Activated T-helper 1 cell treated with anti-CD3 and anti-CD28 coated beads, Interleukin-2, amount 50 U/mL, for 16 hours (primary cell): ENCODE measurements at places on chromosomes 1 and 21.

- no peak for DNase-seq
Measured at GRCh38 chr1:234992065-234992464, 136.6 kb downstream of the TOMM20 start.

- DNase-seq: no peak
Measured at GRCh38 chr1:11488966-11489625, 10.1 kb downstream of the DISP3 start.

DNA sequence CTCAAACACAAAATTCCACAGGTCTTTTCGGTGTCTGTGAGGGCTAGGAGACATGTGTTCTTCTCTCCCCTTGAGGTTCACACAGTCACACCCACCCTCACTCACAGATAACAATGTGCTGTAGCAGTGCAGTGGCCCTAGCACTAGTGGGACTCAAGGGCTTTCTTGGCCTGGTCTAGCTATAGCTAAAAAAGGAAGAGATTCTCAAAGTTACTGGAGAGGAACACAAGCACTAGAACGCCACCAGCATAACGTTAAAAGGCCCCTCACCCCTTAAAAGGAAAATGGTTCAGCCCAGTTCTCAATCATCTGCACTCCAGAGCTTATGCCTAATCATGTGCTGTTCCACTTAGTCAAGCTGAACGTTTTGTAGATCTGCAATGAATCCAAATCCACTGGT lies 39.5 kb downstream of the RGS8 start:
- no peak for DNase-seq

DNA sequence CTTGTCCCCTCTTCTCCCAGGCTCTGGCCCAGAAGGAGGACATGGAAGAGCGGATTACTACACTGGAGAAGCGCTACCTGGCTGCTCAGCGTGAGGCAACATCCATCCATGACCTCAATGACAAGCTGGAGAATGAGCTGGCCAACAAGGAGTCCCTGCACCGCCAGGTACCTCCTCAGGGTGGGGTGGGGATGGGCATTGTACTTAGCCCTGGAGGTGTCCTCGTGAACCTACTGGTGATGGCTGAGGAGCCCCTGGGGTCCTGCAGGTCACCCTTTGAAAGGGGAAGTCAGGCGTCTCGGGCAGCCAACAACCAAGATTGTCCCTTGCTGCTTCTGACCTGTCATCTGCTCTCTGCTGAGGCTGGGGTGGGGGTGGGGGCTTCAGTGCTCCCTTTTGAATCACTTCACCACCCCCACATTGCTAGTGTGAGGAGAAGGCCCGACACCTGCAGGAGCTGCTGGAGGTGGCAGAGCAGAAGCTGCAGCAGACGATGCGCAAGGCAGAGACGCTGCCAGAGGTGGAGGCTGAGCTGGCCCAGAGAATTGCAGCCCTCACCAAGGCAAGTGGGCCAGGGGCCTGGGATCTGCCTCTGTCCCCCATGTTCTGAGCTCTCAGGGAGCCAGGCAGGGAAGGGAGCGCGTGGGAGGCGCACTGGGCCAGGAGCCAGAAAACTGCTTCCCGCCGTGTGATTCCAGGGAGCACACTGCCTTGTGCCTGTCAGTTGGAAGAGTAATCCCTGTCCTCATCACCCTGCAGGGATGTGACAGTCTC lies 19.7 kb downstream of the PPFIA4 start:
- DNase-seq: no peak

- no peak for DNase-seq
Measured at GRCh38 chr1:170126696-170127095, 19.1 kb upstream of the NTMT2 start.

DNA sequence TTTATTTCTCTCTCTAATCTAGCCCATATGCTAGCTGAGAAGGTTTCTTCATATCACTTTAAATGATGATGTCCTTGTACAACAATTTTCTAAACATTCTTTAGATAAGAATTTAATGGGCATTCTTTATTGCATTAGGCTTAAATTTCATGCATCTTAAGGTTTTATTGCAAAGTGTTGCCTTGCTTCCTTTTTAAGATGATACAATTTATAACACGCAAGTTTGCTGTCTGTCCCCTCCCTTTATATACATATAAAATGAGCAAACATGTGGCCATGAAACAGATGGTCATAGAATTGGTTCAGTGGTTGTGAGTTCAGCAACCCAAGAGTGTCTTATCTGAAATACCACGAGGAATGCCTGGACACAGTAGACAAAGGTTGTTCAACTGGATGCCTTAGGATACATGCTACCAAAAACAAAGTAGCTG lies 12.1 kb downstream of the NBPF3 start:
- DNase-seq: no peak

DNA sequence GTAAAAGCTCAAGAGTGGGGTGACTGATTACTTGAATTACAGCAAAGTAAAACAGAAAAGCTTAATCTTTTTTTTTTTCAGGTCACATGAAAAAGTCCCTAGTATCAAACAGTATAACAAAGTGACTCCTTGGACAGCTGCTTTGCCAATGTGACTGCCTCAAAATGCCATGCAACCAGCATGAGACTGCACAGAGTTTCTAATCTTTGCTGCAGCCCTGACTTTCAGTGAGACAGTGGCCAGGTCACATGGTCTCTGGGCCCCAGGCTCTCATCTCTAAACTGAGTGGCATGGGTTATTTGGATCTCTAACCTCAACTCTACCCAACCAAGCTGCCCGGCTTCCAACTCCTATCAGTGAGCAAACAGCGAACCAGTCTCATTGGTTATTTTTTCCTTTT lies 169.0 kb downstream of the VAV3 start:
- DNase-seq: no peak

DNA sequence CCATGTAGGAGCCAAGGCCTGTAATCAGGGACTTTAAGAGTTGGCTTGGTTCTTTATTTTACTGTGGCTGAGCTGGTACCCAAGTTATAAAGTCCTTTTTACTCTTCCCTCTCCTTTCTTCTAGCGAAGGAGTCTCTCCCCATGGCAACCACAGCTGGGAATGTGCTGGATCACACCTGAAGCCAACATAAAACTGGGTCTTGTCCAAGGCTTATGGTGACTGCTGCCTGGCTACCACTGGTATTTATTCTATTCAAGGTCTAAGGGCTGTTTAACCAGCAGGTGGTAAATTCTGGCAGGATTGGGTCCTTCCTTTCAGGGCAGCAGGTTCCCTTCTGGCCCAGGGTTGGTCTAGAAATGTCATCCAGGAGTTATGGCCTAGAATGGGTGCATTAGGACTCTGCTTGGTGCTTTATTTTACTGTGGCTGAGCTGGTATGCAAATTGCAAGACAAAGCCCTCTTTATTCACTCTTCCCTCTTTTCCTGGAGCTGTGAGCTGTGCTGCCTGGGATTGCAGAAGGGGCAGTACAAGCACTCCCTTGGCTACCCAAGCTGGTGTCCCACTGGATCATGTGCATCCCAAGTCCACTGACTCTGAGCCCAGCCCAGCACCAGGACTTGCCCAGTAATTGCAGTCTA lies 26.6 kb downstream of the SLC22A15 start:
- DNase-seq: no peak

DNA sequence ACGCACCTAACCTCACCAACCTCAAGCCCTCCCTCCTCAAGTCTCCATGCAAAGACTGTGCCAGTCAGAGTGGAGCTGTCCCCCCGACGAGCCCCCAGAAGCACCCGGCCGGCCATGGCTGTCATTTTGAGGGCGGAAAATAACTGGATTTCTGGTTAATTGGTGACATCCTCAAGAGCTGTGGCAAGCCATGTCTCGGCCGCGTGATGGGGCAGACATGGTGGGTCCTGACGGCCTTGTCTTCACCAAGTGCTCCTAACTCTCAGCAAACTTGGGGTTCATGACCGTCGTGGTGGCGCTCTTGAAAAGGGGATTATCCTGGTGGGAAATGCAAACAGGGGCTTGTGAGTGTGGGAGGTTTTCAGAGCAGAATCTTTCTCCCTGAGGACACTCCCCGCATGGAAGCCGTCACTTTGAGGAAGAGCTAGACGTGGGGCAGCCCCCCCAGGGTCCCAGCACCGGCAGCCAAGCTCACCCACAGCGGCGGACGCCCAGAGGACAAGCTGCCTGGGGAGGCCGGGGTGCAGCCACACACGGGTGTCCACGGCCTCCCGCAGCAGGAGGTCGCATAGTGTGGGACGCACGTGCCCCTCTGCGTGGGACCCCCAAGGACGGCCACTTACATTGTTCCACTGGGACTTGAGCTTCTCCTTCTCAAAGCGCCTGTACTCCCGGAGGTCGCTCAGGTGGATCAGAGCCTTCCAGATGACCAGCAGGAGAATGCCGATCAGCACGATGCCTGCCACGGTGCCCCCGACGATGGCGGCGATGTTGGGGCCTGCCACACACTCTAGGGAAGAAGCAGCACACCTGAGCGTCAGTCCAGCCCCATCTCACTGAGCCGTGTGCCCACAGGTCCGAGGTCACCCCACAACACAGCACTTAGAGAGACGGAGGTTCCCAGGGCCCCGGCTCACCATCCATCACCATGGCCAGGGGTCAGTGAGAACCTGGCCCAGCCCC lies 12.9 kb upstream of the PTTG1IP start:
- no peak for DNase-seq

DNA sequence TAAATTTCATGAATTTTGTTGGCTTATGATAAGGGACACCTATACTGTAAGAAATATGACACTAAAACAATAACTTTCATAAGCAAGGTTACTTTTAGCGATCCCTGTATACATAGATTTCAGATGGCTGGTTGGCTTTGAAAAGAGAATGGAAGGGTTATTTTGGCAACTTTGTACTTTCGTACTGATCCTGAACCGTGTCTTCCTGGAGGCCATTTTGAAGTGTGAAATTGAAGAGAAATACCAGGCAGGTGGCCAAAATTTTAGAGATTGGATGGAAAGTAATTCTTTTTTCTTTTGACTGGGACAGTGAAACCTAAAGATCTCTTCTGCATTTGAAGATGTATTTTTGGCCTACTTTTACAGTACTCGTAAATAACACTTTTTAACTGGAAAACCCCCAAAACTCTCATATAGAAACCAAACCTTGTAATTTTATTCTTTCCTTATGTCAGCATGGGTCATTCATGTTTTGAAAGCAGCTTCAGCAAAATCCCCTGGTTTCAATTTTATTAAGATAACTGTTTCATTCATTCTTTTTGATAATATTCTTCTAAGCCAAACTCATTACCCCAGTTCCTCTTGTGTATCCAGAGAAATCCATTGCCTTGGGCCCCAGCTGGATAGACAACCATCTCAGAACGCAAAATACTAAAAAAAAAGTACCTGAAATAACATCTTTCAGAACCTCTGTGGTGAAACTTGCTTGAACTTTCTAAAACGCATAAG lies 38.4 kb upstream of the ZNF281 start:
- no peak for DNase-seq

DNA sequence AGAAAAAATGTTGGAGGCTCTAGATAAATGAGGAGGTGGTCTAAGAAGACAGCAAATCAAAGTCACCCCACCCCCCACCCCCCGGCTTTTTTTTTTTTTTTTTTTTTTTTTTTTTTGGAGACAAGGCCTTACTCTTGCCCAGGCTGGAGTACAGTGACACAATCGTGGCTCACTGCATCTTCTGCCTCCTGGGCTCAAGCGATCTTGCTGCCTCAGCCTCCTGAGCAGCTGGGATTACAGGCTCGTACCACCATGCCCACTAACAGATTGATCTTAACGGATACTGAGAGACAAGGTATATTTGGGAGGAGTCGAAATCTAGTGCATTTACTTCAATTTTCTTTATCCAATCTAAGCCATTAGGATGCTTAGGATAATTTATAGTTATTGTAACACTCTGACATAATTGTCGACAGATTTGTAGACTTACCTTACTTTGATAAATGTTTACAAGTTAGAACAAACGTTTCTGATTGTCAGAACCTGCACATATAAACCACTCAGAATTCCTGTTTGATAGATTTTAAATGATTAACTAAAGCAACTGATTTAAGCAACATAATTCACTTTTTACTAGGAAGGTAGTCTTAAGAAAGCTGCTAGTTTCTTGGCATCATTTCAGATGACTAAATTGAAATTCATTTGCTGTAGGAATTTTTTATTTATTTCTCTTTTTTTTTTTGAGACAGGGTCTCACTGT lies 33.7 kb upstream of the NBL1 start:
- no peak for DNase-seq

GRCh38 chr21:46622226-46622625 lies 13.2 kb upstream of the PRMT2 start:
- DNase-seq: no peak

DNA sequence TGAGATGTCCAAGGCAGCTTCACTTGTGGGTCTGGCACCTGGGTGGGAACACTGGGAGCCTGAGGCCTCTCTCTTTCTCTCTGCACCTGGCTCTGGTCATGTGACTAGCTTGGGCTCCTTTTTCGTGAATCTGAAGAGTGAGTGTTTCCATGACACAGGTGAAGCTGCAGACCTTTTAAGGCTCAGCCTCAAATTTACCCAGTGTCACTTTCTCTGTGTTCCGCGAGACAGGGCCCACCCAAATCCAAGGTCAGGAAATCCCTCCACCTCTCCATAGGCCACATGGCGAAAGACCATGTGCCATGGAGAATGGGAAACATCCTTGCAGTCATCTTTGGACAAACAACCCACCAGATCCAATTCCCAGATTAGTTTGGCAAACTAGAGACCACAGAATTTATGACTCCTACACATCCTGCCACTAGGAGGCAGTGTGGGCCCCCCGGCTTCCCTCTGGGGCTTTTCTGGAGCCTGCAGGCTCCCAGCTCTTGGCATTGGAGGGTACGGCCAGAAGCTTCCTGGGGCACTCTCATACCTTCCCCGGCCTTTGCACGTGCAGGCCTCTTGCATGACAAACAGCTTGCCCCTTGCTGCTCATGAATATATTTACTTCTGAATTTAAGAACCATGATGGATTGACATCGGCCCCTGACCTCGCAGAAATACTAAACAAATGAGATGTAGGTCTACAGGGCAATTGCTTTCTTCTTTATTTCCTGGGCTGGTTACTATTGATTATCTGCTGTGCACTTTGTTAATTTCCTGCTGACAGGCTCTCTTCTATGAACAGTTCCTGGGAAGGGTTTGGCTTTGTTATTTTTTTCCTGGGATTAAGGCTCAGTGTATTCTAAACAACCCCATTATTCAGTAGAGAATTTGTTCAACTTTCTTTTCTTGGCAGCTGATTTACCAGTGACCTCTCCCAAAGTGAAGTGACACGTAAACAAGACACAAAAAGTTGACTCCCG lies 180.7 kb downstream of the KAZN start:
- DNase-seq: no peak

DNA sequence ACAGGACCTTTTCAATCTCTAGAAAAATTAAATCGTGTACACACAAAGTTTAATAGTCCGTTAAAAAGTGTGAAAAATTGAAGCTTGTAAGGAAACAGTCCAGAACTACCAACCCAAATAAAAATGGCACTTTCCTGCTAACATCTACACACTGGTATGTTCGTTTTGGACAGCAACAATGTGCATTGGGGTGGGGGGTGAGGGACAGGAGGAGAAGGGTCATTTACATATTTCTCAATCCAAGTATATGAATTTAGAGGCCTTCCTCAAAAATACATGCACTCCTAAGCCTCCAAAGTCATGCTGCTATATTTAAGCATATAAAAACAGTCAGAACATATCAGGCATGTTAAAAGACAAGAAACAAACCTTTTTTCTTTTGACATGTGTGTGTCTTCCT lies 2.5 kb downstream of the PPP1R15B start:
- DNase-seq: no peak

GRCh38 chr21:44354775-44355771 lies 1.7 kb downstream of the TRPM2 start:
- no peak for DNase-seq
